ENCODE measurements at places on chromosomes 13 and 19.

GRCh38 chr19:48513289-48514122 lies 1.9 kb upstream of the LMTK3 start:
- peak; percentile 51 for DNase-seq

GRCh38 chr13:100039740-100040139 lies 49.2 kb upstream of the PCCA start:
- DNase-seq: no peak

- DNase-seq: no peak
These were observed 17.2 kb upstream of the CRTC1 start for GRCh38 chr19:18666317-18666716.

DNA sequence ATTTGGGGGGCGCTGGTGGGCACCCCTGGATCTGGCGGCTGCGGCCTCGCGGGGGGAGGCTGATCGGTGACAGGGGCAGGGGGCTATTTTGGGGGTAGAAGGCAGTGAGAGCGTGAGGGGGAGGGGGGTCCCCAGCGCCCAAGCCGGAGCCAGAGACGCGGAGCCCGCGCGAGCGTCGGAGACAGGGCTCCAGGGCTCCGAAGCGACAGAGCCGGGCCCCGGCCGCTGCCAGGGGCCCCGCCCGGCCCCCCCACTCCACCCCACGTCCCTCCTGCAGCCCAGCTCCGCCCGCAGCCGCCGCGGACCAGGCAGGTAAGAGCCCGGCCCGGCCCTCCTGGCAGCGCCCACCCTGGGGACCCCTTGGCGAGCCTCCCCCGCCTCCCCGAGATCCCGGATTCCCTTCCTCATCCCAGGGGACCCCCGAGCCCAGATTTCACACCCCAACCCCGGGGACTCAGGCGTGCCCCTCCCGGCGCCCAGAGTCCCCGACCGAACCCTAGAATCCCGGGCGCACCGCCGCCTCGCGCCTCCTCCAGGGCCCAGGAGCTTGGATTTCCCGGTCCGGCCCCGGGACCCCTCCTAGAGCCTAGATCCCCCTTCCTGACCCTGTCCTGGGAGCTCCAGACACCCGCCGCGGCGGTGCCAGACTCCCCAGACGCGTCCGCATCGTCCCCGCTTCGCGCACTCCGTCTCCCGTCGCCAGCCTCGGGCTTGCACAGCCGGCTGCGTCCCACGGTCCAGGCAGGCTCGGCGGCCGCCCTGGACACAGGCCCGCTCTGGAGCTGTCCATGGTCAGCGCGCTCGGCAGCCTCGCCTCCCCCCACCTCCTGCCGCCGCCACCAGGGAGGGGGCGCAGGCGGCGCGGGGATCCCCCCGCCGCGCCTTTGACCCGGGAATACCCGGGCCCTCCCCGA lies at the start of gene PPFIA3:
Gene PPFIA3 (plus strand): TSS at position 134 of the 914 bp plus-strand sequence. CDS start 8,330 bp downstream, outside the sequence.
- DNase-seq: no peak

GRCh38 chr19:18507727-18508440 lies 14.0 kb downstream of the ELL start:
- no peak for DNase-seq

GRCh38 chr13:59423708-59424340 lies 739.9 kb downstream of the DIAPH3 start:
- no peak for DNase-seq

DNA sequence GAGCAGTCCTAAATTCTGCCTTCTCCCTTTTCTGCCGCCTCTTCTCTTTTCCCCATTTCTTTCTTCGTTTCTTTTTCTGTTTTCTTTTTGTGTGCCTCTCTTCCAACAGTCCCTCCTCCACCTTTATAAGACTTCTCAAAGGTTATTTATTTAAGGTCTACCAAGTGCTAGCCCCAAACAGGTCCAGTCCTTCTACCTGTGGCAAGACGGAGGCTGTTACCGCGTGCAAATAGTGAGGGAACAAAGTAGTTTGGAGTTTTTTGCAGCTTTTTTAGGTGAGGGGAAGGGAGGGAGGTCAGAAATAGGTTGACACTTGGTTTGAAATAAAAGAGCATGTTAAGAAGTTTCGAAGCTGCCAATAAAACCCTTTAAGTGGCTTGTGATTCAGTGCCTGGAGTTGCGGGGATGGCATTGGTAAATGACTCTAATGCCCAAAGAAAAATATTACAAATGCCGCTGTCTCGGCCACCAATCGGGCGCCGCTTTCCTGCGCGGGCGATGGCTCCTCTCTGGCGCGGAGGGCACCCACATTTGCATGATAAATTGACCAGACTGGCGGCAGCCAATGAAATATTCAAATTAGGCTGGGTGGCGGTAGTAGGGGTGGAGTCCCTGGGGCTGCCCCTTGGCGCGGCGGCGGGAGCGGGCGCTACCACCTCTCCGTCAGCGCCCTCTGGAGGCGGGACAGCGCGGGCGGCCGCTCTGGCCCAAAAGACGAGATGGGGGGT lies 7.5 kb upstream of the TSHZ3 start:
- peak; percentile 42 for DNase-seq

- DNase-seq: no peak
These were observed 35.6 kb downstream of the ATP11A start for GRCh38 chr13:112725346-112726015.

- DNase-seq: no peak
These were observed 48.5 kb upstream of the KATNAL1 start for GRCh38 chr13:30355839-30356238.

DNA sequence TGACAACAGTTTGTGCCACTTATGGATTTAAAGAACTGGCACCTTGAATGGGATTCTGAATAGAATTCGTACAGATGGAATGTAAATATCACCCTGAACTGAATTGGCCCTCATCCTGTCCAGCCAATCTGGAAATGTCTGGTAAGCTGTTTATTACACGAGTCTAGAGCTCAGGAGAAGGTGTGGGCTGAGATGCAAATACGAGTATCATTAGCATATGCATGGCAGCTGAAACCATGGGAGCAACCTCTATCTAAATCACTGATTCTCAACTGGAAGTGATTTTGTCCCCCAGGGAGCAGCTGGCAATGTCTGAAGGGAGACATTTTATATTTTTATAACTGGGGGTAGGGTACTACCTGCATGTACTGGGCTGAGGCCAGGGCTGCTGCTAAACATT lies 15.6 kb upstream of the VWA8 start:
- DNase-seq: no peak

DNA sequence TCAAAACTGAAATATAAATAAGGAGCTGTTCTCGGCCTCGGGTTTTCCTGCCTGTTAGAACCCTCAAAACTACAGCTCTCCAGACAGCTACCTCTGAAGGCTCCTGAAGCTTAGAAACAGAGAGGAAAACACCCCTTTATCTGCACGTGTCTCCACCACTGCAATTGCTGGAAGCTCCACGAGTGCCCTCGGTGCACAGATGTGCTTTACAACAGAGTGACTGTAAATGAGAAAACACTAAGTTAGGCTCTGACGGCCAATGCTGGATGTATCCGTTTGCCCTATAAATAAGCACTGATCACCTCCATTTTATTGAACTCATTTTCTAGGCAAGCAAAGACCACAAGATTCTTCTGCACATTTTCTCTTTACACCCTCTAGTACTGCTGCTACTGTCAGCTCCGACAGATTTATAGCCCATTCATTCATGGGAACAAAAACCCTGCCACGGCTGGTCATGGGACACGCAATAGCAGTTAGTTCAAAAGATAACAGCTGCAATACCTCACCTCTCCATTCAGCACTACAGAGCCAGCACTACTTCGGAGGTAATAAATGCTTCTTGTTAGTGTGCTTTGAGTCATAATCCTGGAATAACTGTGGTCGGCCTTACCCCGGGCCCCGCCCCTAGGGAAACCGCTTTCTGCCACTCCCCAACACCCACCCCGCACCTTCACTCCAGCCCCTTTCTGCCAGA lies 241.1 kb upstream of the ZNF507 start:
- DNase-seq: no peak

GRCh38 chr13:78121459-78122348 lies 203.1 kb upstream of the EDNRB start:
- DNase-seq: no peak

DNA sequence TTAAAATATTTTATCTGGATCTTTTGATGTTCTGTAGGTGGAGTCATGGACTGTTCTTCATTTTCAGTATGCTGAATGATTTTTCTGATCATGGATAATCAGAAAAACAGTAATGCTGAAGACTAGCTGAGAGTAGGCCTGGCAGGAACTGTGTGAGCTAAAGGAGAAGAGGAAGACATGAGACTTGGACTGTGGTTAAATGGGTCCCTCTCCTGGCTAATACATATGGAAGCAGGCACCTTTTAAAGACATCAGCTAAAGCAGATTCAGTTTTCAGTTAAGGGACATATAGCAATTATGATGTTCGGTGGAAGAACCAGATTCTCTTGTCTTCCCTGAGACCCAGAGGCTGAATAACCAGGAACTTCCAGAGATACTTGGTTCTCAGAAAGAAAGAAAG lies 169.4 kb downstream of the OLFM4 start:
- no peak for DNase-seq

DNA sequence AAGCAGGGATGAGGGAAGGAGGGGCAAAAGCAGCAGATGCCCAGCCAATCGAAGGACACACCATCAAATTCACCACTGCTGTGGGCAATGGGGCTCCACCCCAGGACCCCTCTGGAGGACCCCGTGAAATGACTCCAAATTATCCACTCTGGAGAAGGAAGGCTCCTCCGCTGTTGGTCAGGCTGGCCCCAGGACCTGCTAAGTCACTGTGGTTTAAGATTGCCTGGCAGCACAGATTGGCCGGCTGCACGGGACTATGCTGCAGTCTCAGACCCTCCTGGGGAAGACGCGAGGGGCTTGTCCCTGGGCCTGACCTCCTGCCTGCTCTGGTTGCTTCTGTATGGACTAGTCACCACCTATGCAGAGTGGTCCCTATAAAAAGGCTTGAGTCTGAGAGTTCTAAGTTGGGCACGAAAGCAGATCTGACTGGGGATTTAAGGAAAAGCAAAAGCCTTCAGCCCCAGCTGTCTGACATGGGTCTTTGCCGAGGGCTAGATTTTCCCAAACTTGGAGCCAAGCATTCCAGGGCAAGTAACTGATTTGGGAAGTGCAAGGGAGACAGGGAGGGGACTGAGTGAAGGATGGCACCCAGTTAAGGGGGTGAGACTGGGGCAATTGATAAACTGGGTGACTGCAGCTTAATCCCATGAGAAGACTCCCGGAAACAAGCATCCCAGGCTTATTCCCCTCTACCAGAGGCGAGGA lies 91.7 kb downstream of the TSHZ3 start:
- no peak for DNase-seq

DNA sequence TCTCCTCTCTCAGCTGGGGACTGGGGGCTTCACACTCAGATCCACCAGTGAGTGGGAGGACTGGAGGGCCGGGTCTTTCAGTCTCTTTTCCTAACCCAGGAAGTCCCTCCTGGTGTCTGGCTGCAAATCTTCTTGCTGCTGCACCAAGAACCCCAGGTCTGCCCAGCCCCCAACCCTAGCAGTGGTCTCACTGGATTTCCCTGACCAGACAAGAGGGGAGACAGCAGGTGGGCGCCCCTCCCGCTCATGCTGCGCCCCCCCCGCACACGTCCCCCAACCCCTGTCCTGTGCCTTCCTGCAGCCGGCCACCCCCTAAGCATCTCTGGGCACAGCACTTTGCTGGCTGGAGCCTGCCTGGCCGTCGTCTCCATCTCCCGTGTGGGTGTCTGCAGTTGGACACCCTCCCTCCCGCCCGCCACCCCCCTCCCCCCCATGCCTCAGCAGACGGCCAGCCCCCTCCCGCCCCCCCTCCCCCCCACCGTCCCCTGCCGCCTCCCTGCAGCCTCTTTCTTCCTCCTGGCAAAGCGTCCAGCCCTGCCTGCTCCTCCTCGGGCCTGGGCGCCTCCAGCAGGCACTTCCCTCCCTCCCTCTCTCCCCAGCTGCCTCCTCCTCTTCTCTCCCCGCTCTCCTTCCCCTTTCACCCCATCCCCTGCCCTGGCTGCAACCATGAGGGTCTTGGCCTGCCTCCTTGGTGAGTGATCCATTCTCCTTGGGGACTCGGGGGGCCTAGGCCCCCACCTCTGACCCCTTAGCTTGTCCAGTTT lies at the start of gene SSC5D:
Gene SSC5D (plus strand): TSS at position 513 of the 764 bp plus-strand sequence. CDS start 154 bp downstream, at position 667.
- DNase-seq: no peak

DNA sequence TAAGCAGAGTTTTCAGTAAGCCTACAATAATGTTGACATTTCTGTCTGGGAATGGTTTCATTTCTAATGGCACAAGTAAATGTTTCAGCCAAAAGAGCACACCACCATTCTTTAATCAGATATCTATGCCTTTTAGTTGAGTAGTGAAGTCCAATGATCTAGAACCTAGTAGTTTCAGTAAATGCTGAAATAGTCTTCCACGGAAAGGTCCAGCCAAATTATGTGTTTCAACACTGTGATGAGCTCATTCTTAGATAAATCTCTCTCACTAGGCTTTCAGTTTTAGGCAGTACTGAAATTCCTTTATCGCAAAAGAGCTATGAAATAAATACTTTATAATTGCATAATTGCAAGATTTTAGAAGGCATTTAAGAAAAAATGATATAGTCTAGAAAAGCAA lies 816.8 kb upstream of the PCDH9 start:
- no peak for DNase-seq

- DNase-seq: no peak
These were observed 46.8 kb downstream of the COG3 start for GRCh38 chr13:45511310-45512097.

- DNase-seq: no peak
These were observed 68.4 kb upstream of the ANKRD10 start for GRCh38 chr13:110983241-110983640.

- no peak for DNase-seq
These were observed 35.8 kb upstream of the MEDAG start for GRCh38 chr13:30870049-30870884.

DNA sequence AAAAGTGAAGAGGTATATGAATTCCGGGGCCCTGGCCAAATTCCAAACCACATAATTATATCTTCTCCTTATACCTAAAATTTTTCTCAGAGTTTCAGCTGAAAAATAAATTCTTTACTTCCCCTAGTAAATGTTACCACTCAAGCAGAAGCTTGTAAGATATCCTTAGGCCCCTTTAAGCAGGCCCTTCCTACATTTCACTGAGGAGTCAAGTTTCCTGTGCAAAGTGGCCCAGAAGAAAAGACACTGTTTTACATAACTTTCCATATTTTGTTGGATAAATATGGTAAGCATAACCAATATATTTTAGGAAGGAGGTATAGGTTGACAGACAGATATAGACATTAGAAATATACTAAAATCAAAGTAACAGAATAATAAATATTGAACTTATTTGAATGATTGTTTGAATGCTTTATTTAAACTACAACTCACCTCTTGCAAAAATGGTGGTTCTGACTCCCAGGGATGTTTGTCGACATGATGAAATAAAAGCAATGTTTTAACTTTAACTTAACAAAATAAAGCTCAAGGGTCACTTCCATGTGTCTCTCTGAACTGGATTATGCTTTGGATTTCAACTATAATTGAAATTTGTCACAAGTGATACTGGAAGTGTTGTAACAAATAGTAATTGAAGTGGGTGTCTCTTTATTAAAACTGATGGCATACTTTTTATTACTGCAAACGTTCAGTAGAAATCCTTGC lies 141.2 kb downstream of the SPRY2 start:
- no peak for DNase-seq

- no peak for DNase-seq
These were observed 63.4 kb upstream of the LRCH1 start for GRCh38 chr13:46489586-46490023.

- no peak for DNase-seq
These were observed 12.9 kb downstream of the CHAF1A start for GRCh38 chr19:4415352-4415751.

Measured in activated CD8-positive, alpha-beta memory T cell treated with anti-CD3 and anti-CD28 coated beads for 1 hour (primary cell).